ENCODE measurements at places on chromosomes 1 and 21.

DNA sequence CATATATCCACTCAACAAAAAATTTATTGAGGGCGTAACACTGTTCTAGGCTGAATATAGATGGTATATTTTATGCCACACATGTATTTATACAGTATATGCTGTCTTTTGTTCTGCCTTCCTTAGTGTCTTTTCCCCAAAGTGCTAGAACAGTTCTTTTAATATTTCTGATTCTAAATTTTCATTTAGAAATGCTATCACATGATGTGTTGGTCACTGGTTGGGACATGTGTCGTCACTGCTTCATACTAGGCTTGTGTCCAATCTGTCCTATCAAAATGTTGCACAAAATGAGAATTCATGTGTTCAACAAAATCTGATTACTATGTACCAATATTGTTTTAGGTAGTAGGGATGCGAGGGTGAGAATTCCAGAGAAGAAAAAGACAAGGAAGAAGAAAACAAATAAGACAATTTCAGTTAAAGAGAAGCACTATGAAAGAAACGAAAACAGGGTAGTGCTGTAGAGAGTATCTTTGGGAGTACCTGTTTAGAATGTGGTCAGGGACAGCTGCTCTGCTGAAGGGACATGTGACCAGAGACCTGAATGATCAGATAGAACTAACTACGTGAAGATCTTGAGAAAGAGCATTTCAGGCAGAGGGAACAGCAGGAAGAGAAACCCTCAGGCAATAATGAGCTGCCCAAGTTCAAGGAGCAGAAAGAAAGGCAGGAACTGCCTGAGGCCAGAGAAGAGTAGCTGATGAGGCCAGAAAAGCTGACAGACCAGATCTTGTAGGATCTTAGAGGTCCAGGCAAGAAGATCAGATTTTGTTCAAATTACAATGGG, 1.3 kb downstream of the KMO start:
- DNase-seq: no peak

DNA sequence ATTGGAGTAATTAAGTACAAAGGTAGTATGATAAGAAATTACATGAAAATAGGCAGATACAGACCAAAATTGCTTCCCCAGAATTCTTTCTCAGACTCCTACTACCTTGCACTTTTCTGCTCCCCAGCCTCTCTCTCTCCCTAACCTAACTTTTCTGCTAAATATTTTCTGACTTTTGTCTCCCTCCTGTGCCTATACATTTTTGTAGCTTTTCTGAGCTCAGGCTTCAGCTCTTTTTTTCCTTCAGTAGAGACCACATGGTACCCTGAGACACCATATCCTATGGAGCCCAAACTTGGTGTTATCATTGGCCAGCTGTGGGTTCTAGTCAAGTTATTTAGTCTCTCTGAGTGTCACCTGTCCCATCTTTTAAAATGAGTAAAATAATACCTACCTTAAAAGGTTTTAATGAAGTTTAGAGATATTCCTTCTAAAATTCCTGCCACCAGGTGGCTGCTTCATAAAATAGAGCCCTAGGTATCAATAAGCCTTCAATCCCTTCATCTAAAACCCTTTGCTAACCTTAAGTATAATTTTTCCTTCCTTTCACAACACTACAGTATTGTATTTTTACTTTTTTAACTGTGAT, 237.6 kb upstream of the DUSP10 start:
- no peak for DNase-seq

- DNase-seq: no peak
Observed at GRCh38 chr1:46581681-46582455, 22.2 kb downstream of the MKNK1 start.

DNA sequence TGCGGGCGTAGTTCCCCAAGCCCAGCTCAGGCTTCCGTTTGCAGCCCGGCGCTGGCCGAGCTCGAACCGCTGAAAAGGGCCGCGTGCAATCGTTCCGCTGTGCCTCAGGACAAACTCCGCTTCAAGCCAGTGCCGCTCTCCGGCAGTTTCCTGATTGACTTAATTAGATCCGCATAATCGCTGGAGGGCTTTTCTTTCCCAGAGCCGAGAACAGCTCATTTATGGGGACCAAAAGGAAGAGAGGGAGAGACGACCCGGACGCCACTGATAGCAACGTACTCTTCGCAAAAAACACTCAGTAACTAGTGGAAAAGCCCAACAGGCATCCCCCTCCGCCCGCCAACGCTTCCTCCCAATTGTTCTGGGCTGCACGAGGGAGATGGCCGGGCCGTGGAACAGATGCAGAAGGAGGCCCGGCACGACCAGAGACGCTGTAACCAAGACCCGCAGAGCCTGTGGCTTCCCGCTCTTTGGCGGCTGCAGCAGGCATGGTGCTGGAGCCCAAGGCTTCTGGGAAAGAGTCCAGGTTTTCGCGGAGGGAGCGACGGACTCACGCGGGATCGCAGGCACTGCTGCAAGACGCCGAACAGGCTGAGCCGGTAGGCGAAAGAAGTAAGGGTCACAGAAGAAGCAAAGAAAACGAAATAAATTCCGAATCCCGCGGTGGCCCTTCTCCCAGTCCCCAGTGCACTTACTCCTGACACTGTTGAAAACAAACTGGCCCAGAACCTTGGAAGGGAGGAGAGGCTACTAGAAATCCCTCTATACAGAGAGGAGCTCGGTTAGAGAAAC, 3.6 kb upstream of the FOXD2 start:
- no peak for DNase-seq

- no peak for DNase-seq
Observed at GRCh38 chr1:185693654-185694053, 40.5 kb upstream of the HMCN1 start.

- no peak for DNase-seq
Observed at GRCh38 chr1:42319128-42319851, 15.7 kb downstream of the FOXJ3 start.

DNA sequence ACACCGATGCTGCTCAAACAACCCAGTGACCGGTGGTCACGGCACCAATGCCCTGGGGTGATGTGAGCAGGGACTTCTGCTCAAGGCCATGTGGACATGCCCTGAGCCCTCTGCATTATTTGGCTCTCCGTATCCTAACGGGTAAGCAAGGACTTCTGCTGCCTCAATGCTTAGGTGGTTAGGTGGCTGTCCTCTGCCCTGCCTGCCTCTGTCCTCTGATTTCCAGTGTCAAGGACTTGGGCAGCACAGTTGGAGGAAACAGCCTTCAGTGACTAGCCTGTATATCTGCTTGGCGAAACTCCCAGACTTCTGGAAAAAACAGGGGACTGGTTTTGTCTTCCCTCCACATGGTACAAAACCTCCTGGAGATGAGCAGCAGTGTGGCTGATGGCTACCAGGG, 34.5 kb downstream of the DNAJC11 start:
- DNase-seq: no peak
